ENCODE measurements at places on chromosomes 16 and 17. TPM values are rescaled to one million over a fixed set of nuclear protein-coding genes. Genes with fewer than 3 reads are reported as not detected.

The CIBAR2 gene
- not detected for total RNA-seq

The HBZ gene
- not detected for total RNA-seq

The CTRL gene
- 0.74 TPM for total RNA-seq

The TP53TG3B gene
- total RNA-seq = 3.4 TPM

The RDM1 gene
- 4.3 TPM for total RNA-seq

The GJC1 gene
- 15.7 TPM for total RNA-seq

The KRT36 gene
- not detected for total RNA-seq

The ARHGAP44 gene
- 4.6 TPM for total RNA-seq

The SLFN11 gene
- total RNA-seq = 66.6 TPM

The CFAP20 gene
- 51.2 TPM for total RNA-seq

The TNK1 gene
- total RNA-seq = 2.6 TPM

The ZSCAN10 gene
- not detected for total RNA-seq

GRCh38 chr17:21458054-21458453 is 81.9 kb downstream of the KCNJ12 start:
- no peak for DNase-seq

DNA sequence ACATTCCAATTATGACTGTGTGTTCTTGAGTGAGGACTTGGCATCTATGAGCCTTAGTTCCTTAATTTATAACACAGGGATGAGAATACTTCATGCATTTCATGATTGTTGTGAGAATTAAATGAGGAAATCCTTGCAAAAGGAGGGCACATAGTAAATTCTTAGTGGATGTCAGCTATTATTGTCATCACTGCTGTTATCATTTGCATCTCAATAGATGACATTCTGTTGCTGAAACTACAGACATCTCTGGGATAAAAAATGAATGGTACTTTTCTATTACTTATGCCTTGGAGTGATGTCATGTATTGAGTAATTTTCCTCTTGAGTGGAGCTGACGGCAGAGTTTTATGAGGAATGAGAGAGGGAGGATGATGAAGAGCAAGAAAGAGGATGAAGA is 184.4 kb upstream of the CDH11 start:
- no peak for DNase-seq

- no peak for DNase-seq
Measured at GRCh38 chr16:58346831-58347371, 45.4 kb upstream of the GINS3 start.

GRCh38 chr17:2282297-2282873 is 21.2 kb downstream of the SMG6 start:
- peak; percentile 55 for DNase-seq

- no peak for DNase-seq
Measured at GRCh38 chr17:14469971-14470370, 169.1 kb downstream of the HS3ST3B1 start.

DNA sequence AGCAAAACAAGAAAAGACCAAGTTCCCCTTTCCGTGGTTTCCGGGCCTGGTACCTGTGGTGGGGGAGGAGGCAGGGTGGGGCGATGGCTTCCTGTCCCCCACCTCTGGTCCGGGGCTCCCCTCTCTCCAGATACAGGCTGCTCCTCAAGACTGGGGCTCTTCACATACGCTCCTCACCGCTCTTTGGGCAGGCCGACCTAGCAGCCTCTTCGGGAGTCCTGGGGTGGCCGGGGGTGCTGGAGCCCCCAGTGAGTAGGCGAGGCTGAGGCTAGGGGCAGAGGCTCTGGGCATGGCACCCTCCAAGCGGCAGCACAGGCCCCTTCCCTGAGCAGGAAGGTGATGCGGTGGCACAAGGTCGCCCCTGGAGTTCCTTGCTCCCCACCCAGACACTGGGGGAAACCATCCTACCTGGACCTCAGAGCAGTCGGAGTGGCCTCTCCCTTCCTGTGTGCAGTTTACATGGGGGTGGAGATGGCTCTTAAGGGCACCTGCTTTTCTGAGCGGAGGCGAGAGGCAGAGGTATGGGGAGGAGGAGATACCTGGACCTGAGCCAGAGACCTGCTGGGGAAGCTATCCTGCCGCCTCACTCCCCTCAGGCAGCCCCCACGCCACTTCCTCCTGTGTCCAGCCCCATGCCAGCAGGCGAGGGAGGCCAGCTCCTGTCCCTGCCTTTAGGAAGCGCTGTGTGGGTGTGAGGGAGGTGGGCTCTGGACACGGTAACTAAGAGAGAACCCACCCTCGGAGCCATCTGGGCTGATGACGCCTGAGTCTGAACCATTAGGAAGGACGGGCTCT is 891 bp downstream of the CORO1A start:
- DNase-seq = peak; percentile 8

- no peak for DNase-seq
Measured at GRCh38 chr17:64502021-64502420, 4.1 kb downstream of the DDX5 start.

GRCh38 chr16:17925761-17926160 is 410.8 kb downstream of the NPIPA8 start:
- no peak for DNase-seq

DNA sequence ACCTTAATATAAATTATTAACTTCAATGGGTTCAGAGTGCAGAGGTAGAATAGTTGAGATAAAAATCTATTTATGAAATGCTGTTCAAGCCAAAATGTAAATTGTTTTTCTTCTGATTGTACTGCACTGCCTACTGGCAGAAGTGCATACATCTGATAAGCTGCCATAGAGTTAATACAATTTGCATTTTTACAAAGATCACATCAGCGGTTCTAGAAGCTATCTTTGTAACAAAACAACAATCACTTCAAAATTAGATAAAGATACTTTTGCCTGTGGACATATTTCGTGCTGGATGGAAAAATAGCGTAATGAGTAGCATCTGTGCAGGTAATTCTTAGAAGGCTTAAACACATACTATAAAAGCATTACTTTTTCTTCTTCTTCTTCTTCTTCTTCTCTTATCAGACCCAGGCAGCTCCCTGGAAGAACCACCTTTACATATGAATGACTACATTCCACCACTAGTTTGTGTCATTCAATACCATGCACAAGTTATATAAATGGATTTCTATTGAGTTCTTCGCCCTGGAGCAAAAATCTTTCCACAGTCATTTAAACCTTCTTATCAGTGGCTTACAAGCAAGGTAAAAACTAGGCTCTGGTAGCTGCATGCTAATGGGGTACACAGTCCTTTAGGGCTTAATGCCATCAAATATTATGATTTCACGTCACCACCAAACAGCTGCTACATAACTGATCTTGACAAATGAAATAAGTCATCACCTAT is 47.0 kb downstream of the SYNRG start:
- no peak for DNase-seq

GRCh38 chr16:70429888-70430666 is 8.8 kb downstream of the ST3GAL2 start:
- DNase-seq = no peak

DNA sequence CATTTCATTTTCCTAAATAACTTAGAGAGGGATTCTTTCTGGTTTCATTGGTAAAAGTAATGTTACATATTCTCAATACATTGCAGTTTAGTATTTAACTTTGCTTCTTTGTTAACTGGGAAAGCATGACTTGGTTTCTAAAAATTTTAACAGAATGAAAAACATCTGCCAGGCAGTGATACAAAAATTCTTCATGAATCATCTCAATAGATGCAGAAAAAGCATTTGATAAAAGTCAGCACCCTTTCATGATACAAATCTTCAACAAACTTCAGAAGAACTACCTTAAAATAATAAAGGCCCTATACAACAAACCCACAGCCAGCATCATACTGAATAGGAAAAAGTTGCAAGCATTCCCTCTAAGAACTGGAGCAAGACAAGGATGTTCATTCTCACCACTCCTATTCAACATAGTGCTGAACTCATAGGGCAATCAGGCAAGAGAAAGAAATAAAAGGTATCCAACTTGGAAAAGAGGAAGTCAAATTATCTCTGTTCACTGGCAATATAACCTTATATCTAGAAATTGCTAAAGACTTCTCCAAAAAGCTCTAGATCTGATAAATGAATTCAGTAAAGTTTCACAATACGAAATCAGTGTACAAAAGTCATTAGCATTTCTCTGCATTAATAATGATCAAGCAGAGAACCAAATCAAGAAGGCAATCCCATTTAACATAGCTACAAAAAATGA is 50.4 kb downstream of the SLFN5 start:
- DNase-seq = no peak

DNA sequence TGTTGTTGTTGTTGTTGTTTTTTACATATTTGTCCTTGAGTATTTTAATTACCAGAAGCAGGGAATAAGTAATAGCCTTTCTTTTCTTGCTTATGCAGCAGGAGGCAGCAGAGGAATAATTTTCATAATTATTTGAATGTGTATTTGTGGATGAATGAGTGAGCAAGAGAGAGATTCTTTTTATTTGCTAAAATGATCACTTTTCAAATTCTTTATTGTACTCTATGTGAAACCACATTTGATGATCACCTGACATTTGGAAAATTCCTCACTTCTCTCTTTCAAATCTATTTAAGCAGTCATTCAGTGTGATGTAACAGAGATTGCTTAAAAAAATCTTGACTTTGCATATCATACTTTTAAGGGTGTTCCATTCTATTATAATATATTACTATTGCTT is 223.6 kb downstream of the BCAS3 start:
- no peak for DNase-seq

DNA sequence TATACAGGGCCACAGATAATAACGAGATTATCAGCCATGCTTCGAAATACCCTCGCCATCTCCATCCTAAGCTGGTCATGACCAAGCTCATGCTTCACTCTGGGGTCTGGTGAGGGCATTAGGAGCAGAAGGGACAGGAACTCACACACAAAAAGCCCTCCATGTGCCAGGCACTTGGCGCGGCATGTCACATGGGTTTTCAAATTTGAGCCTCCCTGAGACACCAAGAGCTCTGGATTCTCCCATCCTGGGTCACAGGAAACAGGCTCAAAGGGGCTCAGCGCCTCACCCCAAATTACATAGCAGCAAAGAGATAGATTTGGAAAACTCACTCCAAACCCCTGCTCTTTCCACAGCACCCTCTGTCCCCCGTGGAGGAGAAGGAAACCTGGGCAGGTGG is 239.5 kb downstream of the GSG1L start:
- DNase-seq = no peak

DNA sequence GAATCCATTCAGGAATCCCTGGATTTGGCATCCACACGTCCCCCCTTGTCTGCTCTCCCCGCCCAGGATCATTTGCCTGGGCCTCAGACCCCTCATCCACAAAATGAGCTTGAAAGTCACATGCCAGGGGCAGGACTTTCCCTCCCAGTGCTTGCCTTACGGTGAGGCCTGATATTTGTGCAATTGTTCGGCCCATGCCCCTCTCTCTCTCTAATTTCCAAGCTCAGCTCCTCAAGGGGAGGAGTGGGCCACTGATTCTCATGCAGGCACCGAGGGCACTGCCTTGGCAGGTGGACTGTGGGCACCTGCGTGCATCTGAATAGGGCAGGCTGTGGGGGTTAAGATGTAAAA is 267.2 kb upstream of the FOXF1 start:
- no peak for DNase-seq

GRCh38 chr17:21573961-21574610 is 118.2 kb upstream of the KCNJ18 start:
- no peak for DNase-seq

DNA sequence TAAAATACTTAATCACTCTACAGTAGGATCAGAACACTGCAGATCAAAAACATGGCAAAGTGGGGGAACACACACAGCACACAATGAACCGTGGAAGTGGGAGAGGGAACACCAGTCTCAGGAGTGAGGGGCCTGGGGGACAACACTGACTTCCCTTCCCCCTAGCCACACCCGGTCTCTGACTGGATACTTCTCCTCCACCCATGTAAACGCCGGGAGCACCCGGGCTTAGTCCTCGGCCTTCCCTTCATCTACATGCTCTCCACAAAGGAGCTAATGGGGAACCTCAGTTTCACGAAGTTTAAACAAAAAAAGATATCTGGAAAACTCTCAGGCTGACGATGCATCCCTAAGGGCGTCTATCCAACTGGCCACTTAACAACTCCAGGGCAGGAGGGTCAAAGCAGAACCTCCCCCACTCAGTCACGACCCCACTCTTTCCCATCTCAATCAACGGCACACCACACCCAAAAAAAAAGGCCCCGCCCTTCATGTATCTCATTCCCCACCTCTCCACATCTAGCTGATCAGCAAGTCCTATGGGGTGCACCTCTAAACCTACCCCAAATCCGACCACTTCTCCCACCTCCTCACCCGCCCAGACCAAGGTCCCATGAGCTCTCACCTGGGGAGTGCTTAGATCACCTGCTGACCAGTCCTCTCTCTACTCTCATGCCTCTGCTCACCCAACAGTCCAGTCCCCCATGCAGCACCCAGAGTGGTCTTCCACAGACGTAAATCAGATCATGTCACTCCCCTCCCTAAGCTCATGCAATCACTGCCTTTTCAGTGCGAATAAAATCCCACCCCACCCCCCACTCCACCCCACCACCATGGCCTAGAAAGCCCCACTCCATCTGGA is 7.4 kb downstream of the ZDHHC7 start:
- DNase-seq = no peak

- peak; percentile 79 for DNase-seq
Measured at GRCh38 chr17:15398736-15399331, 57.4 kb upstream of the TEKT3 start.

DNA sequence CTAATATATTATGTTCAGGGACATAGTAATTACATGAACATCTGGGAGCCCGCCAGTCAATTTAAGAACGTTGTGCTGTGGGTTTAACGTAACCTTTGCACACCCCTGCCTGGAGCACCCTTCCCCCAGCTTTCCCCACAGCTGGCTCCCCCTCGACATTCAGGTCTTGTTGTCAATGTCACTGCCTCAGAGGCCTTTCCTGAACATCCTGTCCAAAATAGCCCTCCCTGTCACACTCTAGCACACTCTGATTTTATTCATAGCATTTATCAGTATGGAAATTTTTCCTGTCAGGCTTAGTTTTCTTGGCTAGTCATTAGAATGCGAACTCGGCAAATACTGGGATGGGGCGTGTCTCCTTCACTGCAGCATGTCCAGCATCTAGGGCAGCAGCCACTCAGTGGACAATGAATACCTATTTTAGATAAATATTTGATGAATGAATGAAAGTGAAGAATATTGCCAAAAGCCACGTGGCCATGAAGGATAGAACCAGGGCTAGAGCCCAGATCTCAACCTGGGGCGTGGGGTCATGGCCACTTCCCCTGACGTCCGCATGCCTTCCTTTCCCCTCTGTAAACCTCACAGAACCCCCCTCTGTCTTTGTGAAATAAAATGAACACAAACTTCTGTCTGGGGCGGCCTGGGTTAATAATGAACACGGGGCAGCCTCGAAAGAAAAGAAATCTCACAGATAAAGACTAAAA is 10.5 kb downstream of the PIK3R6 start:
- no peak for DNase-seq

DNA sequence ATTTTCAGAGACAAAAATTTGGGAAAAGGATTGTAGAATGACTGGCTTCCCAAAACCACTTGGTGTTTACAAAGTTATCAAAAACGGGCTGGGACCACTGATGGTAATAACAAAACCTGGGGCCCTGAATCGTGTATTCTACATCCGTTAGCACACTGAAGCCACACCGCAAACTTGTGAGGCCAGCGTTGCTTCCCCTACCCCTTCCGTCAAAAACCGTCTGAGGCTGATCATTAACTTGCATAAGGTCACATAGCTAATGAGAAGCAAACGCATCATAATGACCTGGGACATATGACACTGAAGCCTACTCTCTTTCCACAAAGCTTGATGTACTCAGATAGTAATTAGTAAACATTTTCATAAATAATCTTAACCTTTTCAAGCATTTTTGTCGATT is 704.3 kb downstream of the MAF start:
- no peak for DNase-seq
